ENCODE measurements at places on chromosomes 7 and 10.

DNA sequence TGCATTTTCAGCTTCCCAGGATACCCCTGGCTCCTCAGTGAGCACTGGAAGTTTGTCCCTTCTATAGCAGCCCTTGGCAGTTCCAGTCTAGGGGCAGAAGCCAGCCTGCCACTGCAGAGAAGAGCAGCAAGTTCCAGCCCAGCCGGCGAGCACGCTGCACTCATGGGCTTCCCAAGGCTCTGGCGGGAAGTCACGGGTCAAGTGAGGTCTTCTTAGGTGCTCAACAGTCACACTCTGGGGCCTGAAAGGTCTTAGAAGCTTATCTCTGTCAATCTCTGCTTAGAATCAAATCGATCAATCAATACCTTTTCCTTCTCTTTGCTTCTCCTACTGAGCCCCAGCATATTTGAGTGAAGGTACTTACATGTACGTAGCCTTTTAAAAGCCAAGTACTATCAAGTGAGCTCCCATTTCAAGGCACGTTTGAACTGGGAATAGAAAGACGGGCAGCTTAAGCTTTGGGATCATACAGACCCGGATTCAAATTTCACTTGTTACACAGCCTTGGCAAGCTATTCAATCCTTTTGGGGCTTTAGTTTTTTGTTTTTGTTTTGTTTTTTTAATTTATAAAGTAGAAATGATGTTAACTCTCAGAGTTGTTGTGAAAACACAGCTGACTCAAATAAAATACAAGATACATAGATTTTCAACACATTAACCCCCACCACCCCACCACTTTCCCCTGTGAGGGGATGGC, 152.6 kb upstream of the KLF14 start:
- no peak for DNase-seq

DNA sequence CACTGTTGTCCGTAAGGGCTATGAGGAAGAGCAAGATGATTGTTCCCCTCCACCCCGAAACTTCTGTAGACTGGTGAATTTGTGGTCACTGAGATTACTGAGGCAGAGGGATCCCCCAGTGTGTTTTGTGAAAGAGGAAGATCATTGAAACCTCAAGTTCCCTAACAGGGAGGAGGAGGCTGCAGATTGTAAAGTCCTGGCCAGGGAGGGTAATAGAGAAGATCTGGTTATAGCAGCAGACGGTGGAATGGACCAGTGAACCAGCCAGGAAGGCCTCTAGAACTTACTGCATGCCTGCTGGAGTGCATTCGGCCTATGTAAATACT, 31.1 kb downstream of the LMTK2 start:
- peak; percentile 18 for DNase-seq

DNA sequence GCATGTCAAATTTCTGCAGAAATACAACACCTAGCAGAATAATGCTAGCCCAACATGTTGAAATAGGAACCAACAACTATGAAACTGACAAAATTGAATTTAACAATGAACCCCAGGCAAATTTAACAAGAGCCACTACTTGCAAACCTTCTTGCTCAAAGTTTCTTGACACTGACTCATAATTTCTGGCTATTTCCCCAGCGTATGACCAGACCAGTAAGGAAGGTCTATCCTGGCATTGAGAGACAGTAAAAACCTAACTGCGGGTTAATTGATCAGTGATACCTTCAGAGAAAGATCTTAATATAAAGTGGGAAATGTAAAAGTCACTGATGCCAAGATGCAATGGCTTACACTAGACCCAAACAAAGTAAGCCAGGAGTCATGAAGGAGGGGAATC, 510.1 kb downstream of the ARL4A start:
- DNase-seq: no peak

GRCh38 chr10:9043466-9043865, 989.0 kb downstream of the GATA3 start:
- DNase-seq: no peak

DNA sequence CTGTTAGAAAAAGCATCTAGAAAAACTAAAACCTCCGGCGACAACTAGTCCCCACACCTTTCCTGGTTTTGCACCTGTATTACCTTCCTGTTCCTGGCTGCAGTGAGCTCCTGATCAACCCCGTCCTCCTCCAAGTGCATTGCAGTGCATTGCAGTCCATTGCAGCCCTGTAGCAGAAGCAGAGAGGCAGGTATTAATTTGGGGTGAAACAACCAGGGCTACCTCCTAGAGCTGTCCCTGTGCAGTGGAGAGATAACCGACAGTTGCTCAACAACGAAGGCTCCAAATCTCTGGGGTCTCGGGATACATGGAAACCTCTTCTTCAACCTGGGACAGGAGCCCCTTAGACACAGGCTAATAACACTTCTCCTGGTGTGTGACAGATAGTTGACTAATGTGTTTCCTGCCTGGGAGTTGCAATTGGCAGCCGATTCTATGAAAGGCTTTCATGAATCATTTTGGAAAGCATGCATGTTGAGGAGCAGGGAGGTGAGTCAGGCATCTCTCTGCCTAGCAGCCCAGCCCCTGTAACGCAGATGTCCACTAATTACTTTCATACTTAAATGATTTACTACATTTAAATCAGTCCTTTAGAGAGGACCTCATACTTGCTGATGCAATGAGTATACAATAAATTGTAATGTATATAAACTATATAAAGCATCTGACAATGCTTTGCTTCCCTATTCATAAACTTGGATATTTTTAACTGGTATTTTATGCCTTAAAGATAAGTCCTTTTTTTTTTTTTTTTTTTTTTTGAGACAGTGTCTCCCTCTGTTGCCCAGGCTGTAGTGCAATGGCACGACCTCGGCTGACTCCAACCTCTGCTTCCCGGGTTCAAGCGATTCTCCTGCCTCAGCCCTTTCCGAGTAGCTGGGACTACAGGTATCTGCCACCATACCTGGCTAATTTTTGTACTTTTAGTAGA, 59.0 kb downstream of the PRR15 start:
- DNase-seq: no peak

DNA sequence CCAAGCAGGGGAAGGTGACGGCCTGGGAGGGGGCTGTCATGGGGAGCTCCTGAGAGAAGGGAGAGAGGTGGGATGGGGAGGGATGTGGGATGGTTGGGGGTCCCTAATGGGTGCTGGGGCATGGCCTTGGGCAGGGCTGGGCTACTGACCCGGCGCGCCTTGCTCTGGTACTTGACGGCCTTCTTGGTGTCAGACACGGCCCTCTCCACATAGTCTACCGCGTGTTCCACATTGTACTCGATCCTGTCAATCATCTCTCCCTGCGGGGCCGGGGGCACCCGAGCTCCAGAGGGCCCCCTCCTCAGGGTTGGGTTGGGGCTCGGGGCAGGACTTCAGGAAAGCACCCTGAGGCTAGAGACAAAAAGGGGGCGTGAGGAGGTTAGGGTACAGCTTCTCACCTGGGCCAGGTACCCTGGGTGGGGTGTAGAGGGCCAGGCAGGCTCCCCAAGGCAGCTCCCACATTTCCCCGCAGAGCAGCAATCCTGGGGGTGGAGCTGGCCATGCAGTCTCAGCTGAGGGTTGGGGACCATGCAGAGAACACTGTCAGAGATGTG, 17.3 kb downstream of the BUD23 start:
- no peak for DNase-seq

DNA sequence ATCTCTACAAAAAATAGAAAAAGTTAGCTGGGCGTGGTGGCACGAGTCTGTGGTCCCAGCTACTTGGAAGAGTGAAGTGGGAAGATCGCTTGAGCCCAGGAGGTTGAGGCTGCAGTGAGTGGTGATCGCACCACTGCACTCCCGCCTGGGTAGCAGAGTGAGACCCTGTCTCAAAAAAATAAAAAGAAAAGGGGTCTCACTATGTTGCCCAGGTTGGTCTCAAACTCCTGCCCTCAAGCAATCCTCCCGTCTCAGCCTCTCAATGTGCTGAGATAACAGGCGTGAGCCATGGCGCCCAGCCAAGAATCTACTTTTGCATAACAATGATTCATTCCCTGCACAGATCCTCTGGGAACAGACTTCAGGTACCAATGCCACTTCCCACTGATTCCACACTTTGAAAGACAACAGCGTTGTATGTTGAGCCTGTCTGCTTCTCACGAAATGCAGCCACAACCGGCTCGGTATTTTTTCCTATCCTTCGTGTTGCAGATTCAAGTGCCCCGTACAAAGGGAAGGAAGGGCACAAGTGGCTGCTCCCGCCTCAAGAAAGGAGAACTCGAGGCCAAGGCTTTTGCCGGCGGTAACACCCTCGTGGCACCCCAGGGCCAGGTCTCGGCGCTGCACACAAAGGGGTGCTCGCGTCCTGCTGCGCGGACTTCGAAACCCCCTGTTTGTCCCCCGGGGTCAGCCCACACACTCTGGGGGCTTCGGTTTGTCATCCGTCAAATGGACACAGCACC, 745 bp downstream of the DAGLB start:
- DNase-seq: peak; percentile 66

DNA sequence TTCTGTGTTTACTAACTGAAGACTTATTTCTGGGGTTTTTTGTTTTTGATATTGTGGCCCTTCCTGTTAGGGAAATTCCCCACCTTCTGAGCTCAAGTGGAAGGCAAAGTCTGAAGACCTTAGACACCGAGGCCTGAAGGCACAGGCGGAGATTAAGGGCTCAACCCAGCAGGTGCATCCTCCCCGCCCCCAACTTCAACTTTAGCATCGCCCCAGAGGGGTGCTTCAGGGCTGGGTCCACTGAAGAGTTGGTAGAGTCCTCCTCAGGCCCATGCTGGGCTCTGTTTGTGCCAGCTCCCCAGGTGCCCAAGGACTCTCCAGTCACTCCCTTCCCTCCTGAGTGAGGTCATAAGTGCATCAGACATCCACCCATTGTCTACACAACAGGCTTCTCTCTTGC, 9.4 kb upstream of the PPIA start:
- DNase-seq: no peak

- DNase-seq: no peak
Measured at GRCh38 chr7:21640105-21640504, 97.3 kb downstream of the DNAH11 start.

DNA sequence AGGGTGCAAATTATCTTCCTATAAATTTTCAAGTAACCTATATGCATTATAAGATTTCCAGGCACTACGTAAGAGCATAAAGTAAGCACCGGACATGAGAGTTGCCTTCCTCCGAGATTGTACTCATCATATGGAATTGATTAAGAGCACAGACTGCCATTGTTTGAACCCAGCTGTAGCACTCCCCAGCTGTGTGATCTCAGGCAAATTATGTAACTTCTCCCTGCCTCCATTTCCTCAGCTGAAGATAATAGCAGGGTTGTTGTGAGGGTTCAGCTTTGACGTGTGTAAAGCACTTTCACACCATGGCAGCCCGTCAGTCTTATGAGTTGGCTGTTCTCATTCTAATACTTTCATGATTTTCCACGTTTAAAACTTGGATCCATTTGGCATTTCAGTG, 122.6 kb downstream of the ITIH5 start:
- peak; percentile 81 for DNase-seq

GRCh38 chr7:127177156-127177555, 75.6 kb downstream of the GRM8 start:
- no peak for DNase-seq

DNA sequence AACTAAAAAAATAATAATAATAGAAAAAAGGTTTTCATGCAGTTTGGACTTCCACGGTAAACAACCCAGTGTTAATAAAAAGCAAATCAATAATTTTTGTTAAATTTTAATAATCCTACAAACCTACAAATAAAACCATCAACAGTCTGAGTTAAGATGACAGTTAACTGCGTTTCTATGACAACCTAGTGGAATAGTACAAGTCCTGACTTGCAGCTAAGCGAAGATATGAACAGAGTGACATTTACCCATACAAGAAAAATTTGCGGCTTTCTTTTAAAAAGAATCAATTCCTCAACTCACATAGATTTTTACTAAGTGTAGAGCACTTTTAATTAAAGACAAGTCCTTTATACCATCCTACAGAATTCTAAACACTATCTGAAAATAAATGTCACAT, 35.6 kb downstream of the VPS41 start:
- no peak for DNase-seq

Data from putamen (tissue), 1 donor.